ENCODE measurements at places on chromosomes 1 and 21.

DNA sequence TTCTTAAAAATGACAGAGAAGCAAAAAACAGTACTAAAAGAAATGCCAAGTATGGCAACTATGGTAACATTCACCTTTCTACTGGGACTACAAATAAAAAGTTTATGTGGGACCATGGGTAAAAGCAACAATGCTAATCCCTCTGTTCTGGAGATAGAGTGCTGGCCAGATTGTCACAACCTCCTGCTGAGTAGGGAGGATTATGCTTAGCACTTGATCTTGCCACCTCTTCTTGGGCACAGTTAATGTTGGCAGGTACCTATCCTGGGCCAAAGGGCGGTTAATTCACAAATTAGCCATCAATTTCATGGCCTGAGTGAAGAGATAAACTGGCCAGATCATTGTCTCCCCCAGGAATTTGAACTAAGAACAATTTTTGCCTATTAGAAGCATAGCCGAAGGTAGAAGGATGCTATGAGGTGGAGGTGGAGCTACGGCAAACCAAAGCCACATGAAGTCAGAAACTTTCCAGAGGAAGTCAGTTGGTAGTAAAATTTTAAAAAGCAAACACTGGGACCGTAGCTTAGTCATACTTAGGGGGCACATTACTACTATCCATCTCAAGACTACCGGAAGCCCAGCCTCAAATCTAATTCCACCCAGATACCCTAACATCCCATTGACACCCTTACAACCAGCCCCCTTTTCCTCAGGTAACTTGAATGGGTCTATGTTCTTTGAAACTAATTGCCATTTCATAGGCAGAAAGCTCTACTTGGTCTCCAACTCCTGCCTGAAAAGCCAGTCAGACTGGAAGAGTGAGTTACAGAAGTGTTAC is 2.7 kb downstream of the SCYL3 start:
- DNase-seq: no peak

DNA sequence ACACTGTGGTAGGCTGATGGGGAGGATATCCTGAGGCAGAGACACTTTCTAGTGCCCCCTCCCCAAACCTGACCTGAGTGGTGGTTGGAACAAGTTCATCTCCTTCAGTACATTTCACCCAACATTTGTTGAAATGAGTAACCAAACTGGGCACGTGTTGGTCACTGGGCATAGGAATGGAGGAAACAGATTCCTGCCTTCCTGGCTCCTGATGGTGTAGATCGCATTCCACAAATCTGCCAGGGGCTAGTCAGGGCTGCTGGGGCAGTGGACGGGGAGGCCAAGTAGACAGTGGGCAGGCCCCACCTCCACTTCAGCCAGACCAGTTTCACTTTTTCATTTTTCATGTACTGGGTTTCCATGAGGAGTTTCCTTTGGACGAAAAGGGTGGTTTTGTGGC is 16.5 kb upstream of the ALX3 start:
- DNase-seq: no peak

GRCh38 chr21:21963911-21964310 is 965.7 kb downstream of the NCAM2 start:
- DNase-seq: no peak

DNA sequence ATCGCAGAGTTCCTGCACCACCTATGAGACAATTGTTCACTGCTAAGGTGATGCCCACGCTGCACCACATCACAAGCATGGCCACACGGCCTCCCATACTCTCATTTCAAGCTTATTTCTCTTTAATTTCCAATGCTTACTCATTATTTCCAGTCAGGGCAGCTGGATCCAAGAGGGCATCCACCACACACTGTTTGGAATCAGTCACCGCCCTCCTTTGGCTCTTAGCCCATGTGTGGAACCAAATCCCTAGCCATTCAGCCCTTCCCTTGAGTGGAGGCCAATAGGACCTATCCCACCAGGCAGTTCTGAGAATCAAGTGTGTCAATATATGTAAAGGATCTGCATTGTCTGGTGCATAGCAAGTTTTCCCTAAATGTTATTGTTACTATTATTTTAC is 26.3 kb upstream of the PALMD start:
- no peak for DNase-seq

DNA sequence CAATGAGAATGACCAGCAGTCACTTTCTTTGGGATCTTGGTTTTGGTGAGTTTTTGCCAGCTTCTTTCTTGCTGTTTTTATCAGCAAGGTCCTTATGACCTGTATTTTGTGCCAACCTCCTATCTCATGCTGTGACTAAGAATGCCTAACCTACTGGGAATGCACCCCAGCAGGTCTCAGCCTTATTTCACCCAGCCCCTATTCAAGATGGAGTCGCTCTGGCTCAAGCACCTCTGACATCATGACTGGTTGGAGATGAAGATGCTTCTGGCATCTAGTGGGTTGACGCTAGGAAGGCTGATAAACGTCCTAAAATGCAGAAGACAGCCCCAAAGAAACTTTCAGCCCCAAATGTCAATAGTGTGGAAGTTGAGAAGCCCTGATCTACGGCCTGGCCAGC is 33.6 kb upstream of the NHLH2 start:
- no peak for DNase-seq

DNA sequence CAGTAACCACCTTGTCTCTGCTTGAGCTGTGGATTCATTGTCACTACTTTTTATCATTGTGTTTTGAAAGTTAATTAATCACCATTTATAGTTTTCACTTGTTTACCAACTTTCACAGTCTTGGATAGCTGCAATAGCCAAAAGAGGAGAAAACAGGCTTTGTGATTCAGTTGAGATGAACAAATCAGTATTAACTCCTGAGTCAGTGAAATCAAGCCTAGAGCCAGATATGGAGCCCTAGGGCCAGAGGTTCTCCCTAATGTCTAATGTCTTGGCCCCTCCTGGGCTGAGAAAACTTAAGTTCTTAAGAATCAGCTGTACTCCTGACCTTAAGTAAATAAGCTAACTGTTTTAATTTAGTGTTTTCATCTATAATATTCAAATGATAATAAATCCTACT is 228.8 kb downstream of the DNM3 start:
- DNase-seq: no peak

DNA sequence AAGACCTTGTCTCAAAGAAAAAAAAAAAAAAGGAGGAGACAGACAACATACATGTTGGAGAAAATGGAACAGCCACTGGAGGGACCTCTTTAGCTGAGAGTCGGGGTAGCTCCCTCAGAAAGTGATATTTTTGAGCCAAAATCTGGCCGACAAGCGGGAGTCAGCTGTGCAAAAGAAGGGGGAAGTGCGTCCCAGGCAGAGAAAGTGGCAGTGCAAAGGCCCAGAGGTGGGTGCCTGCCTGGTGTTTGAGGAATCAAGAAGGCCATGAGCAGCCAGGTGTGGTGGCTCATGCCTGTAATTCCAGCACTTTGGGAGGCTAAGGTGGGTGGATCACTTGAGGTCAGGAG is 6.1 kb upstream of the CROCC start:
- no peak for DNase-seq

DNA sequence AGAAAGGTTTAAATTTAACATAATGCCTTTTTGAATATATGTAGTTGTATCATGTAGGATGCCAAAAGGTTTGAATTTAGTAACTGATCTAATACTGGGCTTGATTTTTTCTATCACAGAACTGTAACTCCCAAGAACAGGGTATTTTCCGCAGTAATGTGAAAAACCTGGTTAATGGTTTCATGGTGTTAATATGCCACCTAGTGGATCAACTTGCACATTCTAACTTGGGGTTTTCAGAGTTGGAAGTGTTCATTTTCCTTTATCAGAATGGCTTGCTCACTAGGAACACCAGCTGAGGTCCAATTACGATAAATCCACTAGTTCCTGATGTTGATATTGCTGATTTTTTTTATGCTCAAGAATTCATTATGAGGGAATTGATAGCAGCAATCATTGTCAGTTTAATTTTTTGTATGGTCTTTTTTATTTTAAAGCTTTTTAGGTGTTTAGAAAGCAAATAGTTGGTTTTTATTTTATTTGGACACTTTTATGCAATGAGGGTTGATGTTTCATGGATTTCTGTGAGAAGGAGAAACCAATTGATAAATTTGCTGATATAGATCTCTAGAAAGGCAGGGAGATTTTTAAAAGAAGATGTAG is 157.2 kb downstream of the PLA2G4A start:
- no peak for DNase-seq

DNA sequence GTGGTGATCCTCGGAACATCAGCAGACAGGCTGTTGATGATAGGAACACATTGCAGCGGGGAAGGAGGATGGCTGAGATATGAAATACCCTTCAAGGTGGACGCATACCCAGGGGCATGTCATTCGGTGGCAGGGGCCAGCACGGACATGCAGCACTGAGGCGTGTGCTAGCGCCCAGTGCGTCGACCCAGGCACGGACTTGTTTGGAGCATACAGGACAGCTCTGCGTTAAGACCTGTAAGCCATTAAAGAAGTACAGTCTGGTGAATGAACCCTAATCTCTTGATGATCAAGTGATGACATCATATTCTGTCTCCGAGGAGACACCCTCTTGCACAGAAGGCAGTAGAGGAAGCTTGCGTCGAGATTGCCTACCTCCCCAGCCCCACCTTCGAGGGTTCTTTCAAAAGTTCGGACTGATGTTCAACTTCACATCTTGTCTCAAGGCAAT is 63.6 kb upstream of the KIF26B start:
- DNase-seq: no peak

DNA sequence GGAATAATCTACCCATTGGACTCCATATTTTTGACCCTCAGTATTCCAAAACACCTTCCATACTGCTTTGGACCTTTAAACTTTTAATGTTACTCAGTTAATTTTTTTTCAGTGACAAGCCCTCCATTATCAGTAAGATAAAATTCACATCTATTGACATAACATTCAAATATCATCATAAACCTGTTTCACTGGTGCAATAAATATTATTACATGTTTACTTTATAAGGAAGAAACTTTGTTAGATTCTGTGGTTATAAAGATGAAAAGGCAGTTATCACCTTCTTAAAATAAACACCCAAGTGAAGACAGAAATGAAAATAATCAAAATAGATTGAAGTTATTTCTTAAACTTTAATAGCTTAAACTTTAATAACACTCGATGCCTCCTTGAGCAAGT is 758.5 kb upstream of the ADGRL2 start:
- DNase-seq: no peak

- DNase-seq: peak; percentile 59
Observed at GRCh38 chr1:869499-870244, 54.1 kb upstream of the SAMD11 start.

DNA sequence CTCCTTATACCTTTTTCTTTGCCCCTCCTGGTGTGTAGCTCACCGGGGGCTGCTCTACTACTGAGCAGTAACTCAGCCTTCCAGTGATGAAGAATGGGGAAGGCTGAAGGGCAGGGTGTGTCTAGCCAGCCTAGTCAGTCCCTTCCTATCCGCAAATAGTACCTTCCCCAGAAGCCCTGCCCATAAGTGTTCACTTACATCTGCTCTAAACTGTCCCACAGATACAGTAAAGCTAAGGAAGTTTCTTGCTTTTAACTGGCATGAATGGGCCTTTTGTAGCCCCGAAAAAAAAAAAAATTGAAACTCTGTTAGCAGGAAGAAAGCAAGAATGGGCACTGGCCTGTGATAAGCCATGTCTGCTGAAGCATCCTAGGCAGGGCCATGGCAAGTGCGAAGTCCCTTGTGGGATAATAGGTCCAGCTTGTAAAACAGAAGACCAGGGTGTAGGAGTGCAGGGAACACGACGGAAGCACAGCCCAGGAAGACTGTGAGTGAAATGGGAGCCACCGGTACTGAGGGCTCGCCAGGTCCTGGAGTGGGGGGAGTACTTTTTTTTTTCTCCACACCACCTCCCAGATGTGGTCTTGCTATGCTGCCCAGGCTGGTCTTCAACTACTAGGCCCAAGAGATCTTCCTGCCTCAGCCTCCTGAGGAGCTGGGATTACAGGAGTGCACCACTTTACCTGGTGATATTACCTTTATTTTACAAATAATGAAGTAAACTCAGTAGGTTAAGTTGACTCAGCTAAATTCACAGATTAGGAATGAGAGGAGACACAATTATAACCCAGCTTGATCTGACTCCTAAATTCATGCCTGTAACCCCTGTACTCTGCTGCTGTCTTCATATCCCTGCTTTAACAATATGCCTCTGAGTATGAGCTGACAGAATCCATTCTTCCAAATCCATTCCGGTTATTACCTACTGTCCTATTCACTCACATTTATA is 347.5 kb downstream of the SMYD3 start:
- no peak for DNase-seq

- DNase-seq: no peak
Observed at GRCh38 chr1:198909973-198910372, 271.1 kb downstream of the PTPRC start.

DNA sequence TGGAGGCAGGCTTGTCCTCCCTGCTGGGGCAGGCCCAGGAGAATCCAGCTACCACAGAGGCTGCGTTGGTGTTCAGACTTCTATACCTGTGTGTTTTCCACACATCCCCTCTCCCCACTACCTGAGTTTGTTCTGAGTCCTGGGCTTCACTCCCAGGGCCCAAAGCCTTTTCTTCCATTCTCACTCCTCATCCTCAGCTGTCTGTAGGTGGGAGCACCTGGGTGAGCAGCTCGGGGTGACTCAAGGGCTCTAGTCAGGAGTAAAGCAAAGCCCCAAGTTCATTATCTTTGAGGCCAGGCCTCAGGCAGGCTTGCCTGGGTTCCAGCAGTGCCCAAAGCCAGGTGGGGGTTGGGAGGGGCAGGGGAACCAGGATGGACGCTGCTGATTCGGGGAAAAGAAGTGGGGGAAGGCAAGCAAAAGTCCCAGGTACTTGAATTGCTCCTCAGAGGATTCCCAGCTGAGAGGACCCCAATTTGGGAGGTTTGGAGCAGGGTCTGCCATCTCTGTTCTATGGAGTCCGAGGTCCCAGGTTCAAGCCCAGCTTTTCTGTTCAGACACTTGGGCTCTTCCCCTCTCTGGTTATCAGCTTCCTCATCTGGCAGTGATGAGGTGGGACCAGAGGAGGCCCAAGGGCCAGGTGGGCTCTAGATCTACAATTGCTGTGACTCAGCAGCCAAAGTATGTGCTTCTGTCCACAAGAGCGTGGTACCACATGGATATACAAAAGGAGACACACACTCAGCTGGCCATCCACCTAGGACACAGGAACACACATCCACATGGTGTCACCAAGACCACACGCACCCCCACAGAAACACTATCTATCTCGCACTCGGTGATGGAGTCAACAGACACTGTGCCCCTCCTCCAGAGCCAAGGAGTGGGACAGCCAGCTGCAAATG is 5.8 kb upstream of the PTPN7 start:
- no peak for DNase-seq

DNA sequence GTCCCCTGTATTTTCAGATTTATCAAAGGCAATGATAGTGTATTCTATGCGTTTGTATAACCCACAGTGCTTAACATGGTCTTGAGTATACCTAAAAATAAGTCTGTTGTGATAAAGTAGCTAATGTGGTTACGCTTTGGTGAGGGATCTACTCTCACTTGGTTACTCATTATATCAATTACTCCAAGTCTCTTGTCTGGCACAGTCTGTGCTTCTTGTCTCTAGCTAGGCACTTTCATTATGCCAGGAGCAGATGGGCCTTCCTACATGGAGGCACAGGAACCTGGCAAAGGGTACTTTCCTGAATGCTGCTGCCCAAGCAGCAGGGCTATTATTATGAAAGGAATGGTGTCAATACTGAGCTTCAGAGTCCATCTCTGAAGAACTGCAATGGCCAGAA is 4.2 kb upstream of the PTPN22 start:
- DNase-seq: no peak

Data from kidney (tissue), 22 donors.